H4 (cell line): ENCODE measurements at places on chromosomes 3 and 15. TPM values are rescaled to one million over a fixed set of nuclear protein-coding genes. Genes with fewer than 3 reads are reported as not detected.

Gene CSPG5
- 0.93 and 1.5 TPM in 2 replicates for total RNA-seq

Gene LRRC31
- not detected in 2 replicates for total RNA-seq

Gene TCAIM
- total RNA-seq, result 21.9 and 24.9 TPM in 2 replicates

Gene TICRR
- 5.1 and 5.3 TPM in 2 replicates for total RNA-seq

GRCh38 chr15:51190424-51191068, 95.8 kb upstream of the TNFAIP8L3 start:
- no peak for DNase-seq

- DNase-seq, result no peak
Measured at GRCh38 chr15:61994216-61994615, 66.0 kb downstream of the VPS13C start.

DNA sequence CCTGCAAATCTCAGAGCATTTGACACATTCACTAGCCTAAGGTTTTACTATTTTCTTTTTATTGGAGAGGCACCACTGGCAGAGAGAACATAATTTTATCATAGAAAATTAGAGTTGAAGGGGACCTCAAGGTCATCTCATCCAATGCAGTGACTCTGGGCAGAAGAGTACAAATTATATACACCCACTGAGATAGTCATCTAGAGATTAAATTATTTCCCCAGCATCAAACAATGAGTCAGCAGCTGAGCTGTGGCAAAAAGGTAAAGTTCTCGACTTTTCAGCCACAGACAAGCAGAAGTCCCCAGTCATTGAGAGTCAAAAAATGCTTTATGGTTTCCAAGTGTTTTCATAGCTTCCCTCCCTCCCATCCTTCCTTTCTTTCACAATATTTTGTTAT, 39.3 kb upstream of the SEMA6D start:
- DNase-seq, result no peak

GRCh38 chr15:73851689-73852088, 21.7 kb upstream of the TBC1D21 start:
- DNase-seq, result peak; percentile 42

- no peak for DNase-seq
Measured at GRCh38 chr3:54905920-54906319, 21.9 kb downstream of the LRTM1 start.

DNA sequence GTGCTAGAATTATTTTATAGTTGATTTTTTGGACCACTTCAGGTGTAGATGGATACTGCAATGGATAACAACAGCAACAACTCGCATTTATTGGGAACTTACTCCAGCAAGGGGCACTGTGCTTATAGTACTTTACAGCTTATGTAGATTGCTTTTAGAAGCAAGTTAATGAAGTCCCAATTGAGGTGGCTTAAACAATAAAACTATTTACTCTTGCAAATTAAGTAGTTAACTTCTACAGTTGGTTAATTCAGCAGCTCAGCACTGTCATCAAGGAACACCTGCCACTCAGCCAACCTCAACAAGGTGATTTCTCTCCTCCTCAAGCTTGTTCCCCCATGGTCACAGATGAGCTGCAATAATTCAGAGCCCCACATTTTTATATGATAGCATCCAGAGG, 124.1 kb downstream of the RASA2 start:
- no peak for DNase-seq

GRCh38 chr3:104519468-104520227, 847.1 kb upstream of the ALCAM start:
- no peak for DNase-seq

DNA sequence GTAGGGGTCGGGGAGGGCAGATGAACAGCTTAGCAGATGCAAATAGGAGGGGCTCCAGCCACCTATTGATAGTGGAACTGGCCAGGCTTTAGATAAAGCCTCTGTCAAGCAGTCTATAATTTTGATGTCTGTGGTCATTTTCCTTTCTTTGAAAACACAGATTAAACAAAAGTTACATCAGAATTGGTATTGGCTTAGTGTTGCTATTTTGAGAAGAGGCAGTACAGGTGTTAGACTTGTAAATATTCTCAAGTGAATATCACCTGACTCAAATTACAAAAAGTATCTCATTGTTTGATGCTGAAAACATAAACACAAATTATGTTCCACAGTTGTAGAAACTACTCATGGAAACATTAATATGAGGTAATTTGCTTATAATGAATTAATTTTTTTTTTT, 18.1 kb downstream of the GHRL start:
- DNase-seq, result no peak

DNA sequence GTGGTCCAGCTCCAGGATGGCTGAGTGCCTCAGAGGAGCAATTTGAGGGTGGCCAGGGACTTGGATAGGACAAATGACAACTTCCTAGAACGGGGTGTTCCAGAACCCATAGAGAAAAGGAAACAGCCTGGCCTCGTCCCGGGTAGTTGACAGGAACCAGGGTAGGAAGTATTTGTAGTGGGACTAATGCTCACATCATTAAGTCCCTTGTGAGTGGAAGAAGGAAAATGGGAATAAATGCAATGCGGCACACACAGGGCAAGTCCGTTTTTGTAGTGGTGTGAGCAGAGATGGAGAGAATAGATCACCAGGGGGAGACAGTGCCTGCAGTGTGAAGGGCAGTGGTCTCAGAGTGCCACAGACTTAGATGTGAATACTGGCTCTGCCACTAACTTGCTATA, 19.6 kb downstream of the TIMP4 start:
- peak; percentile 69 for DNase-seq

GRCh38 chr3:106823701-106824100, 553.5 kb upstream of the CCDC54 start:
- no peak for DNase-seq

DNA sequence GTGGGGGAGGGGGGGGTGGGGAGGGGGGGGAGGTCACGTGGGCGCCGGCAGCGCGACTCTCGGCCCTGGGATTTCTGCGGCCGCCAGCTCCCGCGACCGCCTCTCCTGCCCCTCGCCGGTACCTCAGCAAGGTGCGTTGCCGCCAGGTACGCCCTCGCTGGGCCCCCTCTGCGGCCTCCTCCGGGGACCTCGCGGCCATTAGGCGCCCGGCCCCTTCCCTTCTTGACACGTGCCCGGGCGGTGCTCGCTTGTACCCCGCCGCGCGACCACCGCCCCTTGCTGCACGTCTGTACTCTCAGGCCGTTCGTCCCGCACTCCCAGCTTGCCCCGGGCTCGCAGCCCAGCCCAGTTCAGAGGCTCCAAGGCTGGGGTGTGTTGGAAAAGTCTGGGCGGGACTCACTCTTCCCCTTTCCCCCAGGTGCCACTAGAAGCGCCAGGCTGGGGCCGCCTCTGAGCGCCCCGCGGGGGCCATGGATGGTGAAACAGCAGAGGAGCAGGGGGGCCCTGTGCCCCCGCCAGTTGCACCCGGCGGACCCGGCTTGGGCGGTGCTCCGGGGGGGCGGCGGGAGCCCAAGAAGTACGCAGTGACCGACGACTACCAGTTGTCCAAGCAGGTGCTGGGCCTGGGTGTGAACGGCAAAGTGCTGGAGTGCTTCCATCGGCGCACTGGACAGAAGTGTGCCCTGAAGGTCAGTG, at the start of gene MAPKAPK3:
TSS of gene MAPKAPK3 (plus strand) at position 56 of the 696 bp plus-strand sequence. CDS start at position 471, 415 bp downstream.
- DNase-seq, result no peak

GRCh38 chr3:124599779-124600693, 130.2 kb upstream of the UMPS start:
- no peak for DNase-seq

DNA sequence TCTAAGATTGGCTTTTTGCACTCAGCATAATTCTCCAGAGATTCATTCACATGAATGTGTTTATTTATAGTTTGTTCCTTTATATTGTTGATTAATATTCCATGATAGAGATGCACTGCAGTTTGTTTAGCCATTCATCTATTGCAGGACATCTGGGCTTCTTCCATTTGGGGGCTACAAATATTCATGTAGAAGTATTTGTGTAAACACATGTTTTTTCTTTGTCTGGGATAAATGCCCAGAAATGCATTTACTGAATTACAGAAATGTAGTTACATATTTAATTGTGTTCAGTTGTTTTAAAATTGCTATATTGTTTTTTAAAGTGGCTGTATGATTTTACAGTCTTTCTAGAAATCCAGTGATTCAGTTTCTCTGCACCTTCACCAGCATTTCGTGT, 635.0 kb downstream of the ZIC1 start:
- DNase-seq, result no peak

DNA sequence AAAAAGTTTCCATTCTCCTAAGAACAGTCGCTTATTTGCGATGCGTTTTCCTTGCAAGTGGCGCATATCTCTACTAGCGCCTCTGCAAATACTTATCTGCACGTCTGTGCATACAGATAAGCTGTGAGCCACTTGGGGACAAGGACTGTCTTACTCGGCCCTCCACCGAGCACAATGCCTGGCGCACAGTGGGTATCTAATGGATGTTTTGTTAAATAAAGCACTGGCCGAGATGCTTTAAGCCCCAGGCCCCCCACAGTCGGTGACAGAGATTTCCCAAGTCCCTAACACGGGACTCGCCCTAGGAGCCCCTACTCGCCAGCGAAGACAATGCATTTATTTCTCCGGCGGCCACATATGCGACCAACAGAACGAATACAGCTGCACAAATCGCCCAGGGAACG, 503 bp downstream of the HLTF start:
- no peak for DNase-seq
